ENCODE measurements at places on chromosomes 12 and 14.

DNA sequence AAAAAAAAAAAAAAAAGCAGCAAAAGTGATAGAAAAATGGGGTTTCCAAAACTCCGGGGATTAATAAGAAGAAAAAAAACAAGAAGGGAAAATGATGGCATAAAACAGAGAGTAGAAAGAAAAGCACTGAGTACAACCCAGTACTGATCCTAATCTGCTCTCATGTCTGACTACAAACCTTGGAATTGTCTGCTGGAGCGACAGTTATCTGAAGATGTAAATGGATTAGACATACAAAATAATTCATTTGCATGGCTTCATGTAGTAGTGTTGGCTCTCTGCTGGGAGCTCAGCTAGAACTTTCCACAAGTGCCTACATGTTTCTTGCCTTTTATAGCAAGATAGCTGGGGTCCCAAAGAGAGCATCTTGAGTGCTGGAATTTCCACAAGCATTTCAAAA, 34.2 kb downstream of the ZCRB1 start:
- DNase-seq, result no peak

GRCh38 chr12:52005903-52006703, 643 bp upstream of the TAMALIN start:
- no peak for DNase-seq

GRCh38 chr12:52612431-52613383, 5.7 kb downstream of the KRT73 start:
- DNase-seq, result no peak

DNA sequence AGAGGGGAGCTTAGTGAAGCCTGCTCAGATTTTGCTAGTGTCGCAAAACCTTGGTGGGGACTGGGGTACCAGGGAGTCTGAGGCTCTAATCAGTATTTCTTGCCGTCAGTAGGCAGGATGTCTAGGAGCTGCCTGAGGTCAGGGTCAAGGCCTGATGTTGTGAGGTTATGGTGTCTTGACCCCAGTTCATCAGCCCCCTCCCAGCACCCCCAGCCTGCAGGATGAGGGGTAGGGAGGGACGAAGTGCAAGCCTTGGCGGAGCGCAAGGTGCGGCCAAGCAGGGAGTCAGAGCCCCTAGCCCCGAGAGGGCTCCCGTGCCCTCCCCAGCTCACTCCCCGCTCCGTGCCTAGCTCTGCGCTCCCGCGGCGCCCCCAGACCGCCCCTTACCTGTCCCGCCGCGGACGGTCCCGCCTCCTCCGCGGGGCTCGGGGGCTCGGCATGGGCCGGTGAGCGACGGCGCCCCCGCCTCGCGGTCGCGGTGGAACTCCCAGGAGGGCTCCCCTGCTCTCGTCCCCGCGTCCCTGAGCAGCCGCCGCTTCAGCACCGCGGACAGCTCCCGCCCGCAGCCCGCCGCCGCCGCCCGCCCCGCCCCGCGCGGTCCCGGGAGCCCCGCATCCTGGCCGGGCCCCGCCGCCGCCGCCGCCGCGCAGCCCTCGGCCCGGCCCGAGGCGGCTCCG, 347 bp downstream of the SYNDIG1L start:
- DNase-seq, result no peak

GRCh38 chr14:54483073-54483745, 5.6 kb downstream of the GMFB start:
- DNase-seq, result no peak

- DNase-seq, result no peak
Measured at GRCh38 chr12:602700-603068, 60.6 kb downstream of the NINJ2 start.

DNA sequence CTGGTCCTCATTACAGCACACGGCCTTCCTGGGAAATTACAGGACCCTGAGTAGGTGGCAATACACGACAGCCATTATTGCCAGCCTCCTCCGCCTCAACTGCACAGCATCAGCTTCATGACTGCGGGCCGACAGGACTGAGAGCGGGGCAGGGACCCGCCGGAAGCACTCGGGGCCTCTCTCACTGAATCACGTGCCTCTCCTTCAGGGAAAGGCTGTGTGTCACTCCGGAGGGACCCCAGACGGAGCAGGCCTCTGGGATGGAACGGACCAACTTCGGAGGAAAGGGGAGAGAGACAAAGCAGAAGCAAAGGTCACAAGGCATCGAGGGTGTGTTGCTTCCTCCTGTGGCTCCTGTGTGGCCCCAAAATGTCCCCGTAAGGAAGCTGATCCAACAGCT, 90.0 kb downstream of the RNF34 start:
- no peak for DNase-seq

DNA sequence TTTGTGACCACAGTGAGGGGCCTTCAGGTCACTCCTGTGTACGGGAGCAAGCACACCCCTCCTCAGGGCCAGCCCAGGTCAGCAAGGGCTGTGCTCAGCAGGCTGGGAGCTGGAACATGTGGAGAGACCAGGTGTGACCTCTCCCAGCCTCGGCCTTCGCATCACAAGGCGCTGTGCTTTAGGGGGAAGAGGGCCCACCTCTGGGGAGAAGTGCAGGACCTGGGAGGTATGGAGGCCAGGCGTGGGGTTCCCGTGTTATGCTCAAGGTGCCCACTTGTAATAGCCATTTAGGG, 194.6 kb upstream of the PRMT8 start:
- DNase-seq, result no peak

- no peak for DNase-seq
Measured at GRCh38 chr12:88958946-88959345, 378.7 kb upstream of the KITLG start.

GRCh38 chr14:53327716-53328115, 174.6 kb upstream of the DDHD1 start:
- DNase-seq, result peak; percentile 90

DNA sequence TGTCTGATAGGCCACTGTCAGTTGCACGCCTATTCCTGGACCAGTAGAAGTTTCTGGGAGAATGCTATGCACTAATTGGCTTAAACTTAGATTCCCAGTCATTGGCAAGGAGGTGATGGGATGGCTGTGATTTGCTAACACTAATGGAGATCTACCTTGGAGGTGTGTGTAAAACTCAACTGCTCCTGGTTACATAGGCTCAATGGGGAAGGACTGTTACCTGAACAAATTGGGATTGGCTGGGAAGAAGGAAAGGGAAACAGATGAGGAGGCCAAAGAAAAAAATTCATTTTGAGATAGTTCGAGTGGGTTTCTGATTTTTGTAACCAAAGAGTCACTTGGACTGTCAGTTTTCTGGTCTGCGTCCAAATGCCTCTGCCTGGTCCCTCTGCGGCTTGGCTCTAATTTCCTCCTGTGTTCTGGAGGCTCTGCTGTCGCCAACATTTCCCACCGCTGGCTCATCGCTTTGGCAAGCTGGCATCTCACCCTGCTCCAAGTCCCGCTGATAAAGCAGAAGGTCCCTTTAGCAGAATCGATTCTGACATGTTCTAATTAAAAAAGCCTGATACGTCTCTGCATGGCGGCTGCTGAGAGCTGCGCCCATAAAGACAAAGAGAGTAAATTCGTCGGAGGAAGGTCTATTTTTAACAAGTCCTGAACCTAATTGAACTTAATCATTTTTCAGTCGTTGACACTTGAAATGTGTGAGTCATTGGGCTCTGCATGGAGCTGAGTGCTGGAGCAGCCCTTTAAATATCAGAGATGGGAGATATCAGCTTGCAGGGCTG, 2.0 kb upstream of the CCDC63 start:
- DNase-seq, result peak; percentile 46

DNA sequence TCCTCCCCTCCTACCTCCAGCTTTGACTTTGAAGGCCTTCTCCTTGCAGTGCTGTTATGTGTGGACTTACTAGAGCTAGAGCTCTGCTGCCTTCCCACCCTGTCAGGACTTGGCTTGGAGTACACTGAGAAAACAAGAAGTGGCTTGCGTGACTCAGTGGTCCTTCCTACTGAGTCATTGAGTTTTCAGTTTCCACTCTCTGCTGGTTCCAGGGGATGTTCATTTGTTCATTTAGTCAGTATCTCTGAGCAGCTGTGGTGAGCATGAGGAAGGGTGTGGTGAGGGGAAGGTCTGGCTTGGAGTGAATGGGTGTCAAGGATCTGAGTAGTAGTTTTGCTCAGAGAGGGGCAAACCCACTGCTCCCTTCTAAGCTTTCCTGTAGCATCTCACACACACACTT, 17.2 kb upstream of the ELK3 start:
- DNase-seq, result peak; percentile 99

- DNase-seq, result no peak
Measured at GRCh38 chr12:131085125-131085815, 131.6 kb downstream of the ADGRD1 start.

- no peak for DNase-seq
Measured at GRCh38 chr12:81181691-81182090, 103.8 kb downstream of the ACSS3 start.

- no peak for DNase-seq
Measured at GRCh38 chr12:63982604-63983295, 138.2 kb downstream of the SRGAP1 start.

DNA sequence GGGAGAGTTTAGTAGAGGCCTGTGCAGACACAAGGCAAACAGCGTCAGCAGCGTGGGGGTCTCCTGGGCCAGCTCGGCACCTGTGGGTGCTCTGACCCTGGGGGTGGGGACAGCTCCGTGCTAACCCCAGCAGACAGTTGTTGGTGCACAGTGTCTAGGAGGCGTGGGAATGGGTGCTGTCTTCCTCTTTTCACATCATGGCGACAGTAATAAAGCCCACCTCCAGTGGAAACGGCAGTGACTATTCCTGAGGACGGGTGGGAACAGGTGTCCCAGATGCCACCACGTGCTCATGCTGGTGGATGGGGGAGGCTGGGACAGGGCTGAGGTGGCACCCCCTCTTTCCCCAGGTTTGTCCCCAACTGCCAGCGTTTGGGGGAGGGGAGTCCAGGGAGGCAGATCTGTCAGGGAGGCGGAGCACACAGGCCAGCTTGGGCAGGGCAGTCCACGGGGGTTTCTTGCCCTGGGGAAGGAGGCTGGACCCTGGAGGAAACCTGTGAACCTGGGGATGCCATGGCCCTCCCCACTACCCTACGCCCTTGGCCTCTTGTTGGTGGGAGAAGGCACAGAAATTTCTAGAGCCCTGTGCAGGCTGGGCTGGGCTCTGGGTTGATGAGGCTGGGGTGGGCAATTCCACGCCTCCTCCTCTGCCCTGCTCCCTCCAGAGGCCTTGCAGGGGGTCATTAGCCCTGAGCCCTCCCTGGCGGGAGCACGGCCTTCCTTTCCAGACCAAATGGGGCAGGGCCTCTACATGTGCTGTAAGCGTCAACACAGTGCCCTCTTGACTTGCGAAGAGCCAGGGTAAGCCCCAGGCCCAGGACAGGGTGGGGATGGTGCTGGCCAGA, 3.8 kb downstream of the ZBTB42 start:
- DNase-seq, result no peak

GRCh38 chr12:121857322-121858246, 1.1 kb downstream of the HPD start:
- DNase-seq, result no peak

GRCh38 chr12:29164477-29165393, 15.7 kb downstream of the FAR2 start:
- DNase-seq, result peak; percentile 80

DNA sequence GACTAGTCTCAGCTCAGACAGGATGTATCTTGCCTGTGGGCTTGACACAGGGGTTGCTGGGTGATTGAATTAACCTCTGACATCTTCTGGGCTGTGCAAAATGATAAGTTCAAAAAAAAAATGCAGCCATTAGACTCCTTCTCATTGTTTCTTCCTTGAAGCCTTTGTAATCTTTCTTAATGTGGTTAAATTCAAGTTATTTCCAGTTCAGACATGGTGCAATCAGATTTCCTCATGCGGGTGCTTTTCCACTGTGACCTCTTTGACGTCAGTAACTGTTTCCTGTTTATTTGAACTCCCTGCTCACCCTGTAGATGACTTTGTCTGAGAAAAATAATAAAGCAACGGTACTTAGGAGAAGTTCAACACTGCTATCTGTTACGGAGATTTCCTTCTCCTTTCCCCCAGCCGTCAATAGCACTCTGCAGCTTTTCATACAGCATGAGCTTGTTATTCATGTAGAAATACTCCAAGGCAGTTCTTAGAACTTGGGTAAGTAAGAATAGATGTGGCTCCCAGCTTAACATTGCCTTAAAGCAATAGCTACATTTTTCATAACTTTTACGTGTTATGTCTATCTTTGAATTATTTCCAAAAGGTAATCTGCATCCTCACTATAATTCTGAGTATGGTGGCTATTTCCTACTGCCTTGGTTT, 155.5 kb downstream of the PRKCH start:
- DNase-seq, result peak; percentile 93

- DNase-seq, result no peak
Measured at GRCh38 chr14:89379006-89379405, 38.0 kb downstream of the FOXN3 start.

GRCh38 chr14:53613404-53614253, 343.0 kb downstream of the BMP4 start:
- DNase-seq, result peak; percentile 93

DNA sequence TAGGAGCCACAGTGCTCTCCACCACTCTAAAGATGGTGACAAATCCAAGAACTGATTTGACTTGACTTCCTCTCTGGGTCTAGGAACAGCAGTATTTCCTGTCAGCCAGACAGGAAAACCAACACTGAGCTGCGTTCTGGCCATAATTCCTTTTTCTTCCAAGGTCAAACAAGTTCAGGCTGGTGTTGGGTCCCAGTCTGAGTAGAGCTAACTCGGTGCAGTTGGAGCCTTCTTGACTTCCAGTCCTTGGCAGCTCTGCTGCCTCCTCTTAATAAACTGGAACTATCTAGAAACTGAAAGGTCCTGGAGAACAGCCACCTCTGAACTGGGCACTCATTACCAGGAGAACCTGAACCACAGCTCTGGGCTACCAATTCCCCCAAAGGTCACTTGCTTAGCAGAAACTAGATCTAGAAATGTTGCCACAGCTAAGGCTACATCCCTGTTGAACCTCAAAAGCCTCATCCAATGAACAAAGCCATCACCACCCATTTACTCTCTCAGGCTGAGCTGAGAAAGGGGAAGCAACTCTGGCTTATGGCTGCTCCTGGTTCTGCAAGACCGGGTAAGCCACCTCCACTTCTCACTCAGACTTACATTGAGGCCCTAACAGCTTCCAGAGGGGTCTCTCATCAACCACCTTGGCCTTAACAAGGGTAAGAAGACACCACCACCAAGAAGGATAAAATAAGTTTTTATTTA, 27.7 kb downstream of the MAX start:
- DNase-seq, result peak; percentile 10

GRCh38 chr14:91614187-91614586, 104.1 kb upstream of the PPP4R3A start:
- DNase-seq, result peak; percentile 62
